Activated naive CD4-positive, alpha-beta T cell (primary cell): ENCODE measurements at places on chromosomes 1 and 21.

DNA sequence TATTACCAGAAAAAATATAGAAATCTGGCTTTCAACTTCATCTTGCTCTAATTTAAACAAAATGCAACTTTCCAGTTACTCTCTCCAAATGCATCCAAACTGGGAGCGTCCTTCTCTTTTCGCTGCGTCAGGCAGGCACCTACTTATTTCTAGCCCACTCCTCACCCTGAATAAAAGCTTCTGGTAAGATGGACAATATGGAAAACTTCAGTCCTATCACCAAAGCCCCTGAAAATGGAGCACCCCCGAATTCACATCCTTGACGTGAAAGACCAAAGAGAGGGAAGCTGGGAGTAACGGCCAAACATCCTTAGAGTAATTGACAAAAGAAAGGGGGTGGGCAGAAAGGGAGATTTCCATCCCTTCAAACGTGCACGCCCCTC, 5.5 kb upstream of the PROX1 start:
- no peak for DNase-seq

GRCh38 chr1:216936779-216937178, 213.6 kb upstream of the ESRRG start:
- no peak for DNase-seq

- peak; percentile 12 for DNase-seq
These were observed 8.1 kb upstream of the C1orf216 start for GRCh38 chr1:35726450-35727433.

DNA sequence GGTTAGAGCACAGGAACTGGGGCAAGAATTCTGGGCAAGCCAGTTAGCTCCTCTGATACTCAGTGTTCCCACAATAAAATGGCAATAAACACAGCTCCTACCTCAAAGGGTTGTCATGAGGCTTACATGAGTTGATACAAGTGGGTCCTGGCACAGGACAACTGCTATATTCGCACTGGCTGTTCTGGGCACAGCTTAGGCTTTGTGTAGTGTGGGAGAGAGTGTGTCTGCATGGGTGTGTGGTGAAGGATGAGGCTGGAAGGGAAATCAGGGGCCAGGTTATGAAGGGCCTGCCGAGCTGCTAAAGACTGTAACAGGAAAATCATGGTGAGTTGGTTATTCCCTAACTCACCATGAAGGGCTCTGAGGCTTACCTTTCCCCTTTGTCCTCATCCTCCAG, 18.7 kb downstream of the ETV3 start:
- DNase-seq = no peak

- DNase-seq = no peak
These were observed 2.1 kb upstream of the PLA2G2E start for GRCh38 chr1:19925342-19926070.

DNA sequence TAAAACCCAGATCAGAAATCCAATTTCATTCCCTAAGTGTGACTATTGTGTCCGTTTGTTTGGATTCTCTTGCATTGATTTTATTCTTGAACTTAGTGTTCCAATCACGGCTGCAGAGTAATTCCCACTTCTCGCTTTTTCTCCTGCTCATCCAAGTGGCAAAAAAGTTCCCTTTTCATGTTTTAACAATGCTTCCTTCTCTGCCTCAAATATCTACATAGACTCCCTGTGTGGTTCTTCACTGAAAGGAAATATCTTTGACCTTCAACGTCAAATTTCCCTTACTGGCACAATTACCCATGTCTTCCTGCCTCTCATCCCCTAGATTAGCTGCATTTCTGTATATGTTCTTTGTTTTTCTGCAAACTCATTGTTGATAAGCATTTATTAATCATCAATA, 305.4 kb downstream of the BACH1 start:
- DNase-seq = no peak

- no peak for DNase-seq
These were observed 466.5 kb downstream of the PCP4 start for GRCh38 chr21:40333731-40334130.

DNA sequence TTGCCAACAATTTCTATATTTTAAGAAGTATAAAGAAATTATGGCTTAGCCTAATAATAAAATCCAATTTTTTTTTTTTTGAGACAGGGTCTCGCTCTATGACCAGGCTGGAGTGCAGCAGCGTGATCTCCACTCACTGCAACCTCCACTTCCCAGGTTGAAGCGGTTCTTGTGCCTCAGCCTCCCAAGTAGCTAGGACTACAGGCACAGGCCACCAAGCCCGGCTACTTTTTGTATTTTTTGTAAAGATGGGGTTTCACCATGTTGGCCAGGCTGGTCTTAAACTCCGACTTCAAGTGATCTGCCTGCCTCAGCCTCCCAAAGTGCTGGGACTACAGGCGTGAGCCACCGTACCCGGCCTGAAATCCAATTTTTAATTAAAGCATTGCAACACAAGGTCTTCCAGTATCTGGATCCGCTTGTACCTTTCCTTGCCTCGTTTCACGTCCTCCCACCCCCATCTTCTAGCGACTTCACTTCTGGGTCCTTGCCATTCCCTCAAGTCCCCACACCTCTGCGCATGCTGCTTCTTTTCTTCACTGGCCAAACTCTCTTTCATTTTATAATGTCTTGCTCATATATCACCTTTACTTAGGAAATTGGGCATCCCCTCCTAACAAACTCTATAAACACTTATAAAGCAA, 2.3 kb downstream of the FUBP1 start:
- no peak for DNase-seq

GRCh38 chr1:55402671-55403464, 187.7 kb upstream of the USP24 start:
- DNase-seq = no peak

GRCh38 chr1:159051436-159051835, 25.1 kb downstream of the AIM2 start:
- no peak for DNase-seq

DNA sequence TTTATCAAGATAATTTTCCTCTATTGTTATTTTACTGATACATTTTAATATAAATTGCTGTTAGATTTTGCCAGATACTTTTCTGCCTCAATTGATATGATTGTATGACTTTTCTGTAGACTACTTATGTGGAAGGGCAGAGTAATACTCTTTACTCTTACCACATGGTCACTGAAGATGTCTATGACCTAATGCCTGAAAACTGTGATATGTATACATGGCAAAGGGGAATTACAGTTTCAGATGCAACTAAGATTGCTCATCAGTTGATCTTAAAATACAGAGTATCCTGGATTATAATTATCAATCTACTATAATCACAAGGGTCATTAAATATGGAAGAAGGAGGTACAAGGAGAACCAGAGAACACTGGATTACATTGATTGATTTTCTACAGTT, 1528.0 kb downstream of the BRINP3 start:
- no peak for DNase-seq

DNA sequence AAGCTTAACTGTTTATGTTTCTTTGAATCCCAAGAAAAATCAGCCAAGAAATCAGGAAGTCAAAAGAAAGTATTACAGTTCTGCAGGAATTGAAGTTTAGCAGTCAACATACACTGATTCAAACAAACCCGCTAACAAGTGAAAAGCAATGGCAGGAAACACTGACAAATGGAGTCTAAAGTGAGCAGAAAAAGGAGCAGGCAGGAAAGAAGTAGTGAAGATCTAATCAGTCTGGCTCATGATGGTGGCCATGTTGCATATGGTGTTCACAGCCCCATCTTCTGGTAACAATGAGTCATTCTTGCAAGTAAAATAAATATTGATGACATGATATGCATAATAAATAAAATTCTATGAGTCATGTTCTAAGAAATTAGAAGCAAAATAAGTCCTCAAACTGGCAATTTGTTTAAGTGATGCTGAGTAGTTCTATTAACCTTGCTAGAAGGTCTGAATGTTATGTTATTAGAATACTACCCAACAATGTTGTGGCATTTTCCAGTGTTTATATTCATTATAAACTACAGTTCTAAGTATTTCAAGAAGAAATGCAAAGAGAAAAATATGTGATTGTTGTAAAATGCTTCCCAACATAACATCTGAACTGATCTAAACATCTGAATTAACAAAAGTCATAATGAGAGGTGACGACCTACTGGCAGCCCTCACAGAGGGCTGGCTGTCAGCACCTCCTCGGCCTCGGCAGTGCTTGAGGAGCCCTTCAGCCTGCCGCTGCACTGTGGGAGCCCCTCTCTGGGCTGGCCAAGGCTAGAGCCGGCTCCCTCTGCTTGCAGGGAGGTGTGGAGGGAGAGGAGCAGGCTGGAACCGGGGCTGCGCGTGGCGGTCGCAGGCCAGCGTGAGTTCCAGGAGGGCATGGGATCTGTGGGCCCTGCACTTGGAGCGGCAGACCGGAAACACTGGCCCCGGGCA, 5.7 kb upstream of the ACBD6 start:
- DNase-seq = no peak

DNA sequence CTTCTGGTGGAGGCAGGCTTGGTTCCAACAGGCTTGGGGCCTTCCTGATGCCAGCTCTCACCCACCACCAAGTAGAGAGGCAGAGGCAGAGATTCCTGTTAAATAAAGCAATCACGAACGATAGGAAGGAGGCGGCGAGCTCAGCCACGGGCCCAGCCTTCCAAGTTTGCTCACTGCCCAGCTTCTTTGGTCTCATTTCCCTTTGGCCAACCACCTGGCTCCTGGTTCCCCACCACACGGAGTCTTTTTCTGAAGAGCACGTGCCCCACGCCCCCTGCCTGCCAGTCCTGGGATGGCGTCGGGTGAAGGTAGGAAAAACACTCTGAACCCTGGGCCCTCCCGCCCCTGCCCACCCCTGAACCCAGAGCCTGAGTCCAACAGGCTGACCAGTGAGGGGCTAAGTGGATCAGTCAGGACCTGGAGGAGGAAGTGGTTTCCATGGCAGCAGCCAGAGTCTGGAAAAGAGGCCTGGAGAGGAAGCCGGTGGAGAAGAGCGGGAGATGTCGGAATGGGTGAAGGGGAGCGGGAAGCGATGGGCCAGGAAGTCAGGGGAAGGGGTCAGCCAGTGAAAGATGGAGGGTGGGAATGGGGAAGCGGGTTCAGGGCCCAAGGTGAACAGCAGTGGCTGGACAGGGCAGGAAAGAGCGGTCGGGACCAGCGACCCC, 158.2 kb upstream of the KLHDC7A start:
- no peak for DNase-seq

- DNase-seq = no peak
These were observed 149.1 kb downstream of the FCRL5 start for GRCh38 chr1:157403203-157403602.

GRCh38 chr1:3249631-3250501, 180.9 kb downstream of the PRDM16 start:
- DNase-seq = no peak

GRCh38 chr1:118143831-118144230, 41.2 kb downstream of the SPAG17 start:
- no peak for DNase-seq
